ENCODE measurements at places on chromosomes 1 and 21.

DNA sequence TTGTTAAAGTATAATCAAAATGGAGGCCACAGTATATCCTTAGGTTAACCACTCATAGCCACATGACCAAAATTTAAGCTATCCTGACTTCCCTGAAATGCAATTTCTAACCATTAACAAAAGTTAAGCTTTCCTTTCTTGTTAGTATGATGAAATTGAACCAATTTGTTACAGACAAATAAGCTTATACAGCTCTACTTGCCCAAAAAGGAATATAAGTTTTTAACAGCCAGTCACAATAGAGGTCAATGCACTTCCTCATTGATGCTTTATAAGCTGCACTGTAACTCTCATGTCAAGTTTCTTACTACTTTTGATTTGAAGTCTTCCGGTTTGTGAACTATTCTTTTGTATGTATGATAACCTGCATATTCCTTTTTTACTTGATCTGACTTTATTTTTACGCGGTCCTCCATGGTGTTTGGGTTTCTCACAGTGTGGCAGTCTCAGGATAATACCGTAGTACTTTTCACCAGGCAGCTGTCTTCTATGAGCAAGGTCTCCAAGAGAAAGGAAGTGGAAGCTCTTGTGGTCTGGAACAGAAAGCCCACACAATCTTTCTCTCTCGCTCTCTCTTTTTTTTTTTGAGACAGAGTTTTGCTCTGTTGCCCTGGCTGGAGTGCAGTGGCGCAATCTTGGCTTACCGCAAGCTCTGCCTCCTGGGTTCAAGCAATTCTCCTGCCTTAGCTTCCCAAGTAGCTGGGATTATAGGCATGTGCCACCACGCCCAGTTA lies 331.6 kb downstream of the SRGAP2C start:
- no peak for DNase-seq

- peak; percentile 22 for DNase-seq
Measured at GRCh38 chr1:111030590-111030989, 66.9 kb upstream of the LRIF1 start.

- no peak for DNase-seq
Measured at GRCh38 chr1:240616018-240616417, 4.1 kb upstream of the GREM2 start.

- no peak for DNase-seq
Measured at GRCh38 chr1:204357551-204358490, 1.9 kb downstream of the PLEKHA6 start.

- DNase-seq, result no peak
Measured at GRCh38 chr1:183164340-183164739, 21.7 kb upstream of the LAMC2 start.

DNA sequence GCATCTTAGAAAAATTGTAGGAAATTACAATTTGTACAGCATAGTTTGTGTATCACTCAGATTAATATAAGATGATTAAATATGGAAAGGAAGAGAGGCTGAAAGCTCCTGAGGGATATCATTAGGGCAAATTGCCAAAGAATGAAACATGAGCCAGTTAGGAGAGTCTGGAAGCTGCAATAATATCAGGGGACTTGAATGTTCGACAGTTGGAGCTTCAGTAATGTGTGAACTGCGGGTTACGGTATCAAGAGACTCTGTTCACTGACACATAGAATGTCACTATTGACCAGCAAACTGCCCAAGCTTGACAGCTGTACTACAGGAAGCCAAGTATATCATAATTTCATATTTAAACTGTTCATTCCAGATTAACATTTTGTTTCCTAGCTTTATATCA lies 157.2 kb downstream of the DENND1B start:
- DNase-seq, result peak; percentile 92

DNA sequence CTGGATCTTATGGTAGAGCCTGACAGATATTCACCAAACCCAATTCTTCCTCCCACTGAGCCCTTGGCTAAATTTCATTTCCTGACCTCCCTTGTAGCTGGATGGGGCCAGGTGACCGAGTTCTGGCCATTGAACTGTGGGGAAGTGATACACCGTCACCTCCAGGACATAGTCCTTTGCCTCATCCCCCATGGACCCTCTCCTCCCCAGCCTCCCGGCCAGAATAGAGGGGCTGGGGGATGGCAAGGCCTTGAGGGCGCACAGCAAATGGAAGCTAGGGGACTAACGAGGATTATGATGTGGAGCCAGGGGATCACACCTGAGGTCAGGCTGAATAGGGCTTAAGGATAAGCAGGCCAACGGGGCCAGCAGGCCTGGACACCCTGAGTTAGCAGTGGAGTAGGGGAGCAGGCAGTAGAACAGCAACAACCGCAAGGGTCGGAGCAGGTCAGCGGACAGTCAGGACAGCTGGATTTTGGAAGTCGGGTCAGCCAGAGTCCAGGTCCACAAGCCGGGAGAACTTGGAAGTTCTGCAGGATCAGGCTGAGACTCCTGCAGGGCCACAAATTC lies 15.0 kb downstream of the BATF3 start:
- no peak for DNase-seq

DNA sequence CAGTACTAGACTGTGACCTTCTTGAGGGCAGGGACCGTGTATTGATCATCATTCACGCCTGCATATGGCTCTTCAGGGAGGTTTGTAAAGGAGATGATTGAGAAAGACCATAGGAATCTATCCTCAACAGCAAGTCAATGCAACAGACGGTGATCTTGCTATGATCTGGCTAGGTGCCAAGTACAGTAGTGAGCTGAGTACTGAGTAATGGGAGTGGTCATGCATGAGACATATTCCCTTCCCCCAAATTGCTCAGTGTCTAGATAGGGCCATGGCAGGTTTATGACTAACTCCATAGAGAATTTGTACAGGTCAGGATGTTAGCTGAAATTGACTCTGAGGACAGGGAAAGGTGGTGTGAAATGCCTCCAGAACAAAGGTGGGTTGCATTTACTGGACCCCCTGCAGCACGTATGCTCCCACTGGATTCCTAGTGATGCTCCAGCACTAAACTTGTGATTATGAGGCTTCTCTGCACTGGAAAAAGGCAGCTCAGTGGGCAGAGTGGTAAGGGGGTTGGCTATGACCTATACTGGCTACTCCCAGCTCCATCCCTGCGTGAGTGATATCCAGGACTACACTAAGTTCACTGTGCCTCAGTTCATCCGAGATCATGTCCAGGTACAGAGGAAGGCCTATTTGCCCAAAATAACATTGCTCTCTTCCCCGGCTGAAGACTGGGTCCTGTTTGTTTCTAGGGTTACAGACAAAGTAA lies 37.2 kb downstream of the KCNJ6 start:
- DNase-seq, result peak; percentile 6

GRCh38 chr21:46054031-46054430 lies 43.9 kb upstream of the COL6A2 start:
- no peak for DNase-seq

DNA sequence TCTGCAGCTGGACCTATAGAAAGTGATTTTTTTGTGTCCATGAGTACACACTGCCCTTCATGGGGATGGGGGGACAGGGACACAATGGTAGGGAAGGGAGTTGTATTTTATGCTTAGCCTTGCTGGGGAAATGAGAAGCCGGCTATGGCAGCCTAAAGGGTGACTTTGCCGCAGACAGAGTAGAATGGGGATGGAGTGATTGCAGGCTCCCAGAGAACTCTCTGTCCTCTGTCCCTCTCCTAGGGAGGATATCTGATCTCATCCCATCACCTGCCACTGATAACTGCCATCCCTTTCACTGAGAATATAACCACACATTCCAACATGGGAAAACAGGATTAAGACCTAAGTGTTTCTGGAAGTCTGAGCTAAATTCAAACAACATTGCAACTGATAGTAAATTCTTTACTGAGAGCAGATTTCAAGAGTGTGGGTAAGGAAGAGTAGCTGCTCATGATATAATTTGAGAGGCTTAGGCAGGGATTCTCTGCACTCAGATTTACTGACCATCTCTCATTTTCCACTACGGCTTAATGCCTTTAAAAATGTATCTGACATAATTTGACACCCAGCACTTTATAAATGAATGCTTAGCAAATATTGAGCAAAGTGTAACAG lies 13.9 kb downstream of the SH2D1B start:
- no peak for DNase-seq

GRCh38 chr1:40027647-40028046 lies 12.9 kb upstream of the CAP1 start:
- DNase-seq, result no peak

- DNase-seq, result no peak
Measured at GRCh38 chr1:241939798-241940197, 17.8 kb upstream of the BECN2 start.

DNA sequence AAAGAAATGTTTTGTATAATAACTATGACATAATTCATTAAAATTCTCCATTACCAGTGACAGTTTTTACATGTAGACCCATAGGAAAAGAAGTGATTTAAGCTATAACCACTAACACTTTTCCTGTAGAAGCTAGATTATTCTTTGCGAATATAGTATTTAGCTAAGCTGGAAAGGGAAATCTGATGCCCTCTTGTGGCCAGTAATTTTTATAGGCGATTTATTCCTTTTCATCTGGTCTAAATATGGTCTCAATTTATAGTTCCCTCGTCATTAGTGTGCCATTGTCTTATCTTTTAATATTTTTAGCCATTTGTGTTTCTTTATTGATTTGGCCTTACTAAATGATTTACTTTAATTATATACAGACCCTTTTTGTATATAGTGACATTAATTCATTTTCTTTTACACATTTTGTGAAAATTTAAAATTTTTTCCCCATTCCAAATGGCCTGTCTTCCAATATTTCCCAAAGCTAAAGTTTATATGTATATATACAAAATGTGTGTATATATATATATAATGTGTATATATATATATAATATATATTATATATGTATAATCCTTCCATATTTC lies 26.7 kb downstream of the BTG3 start:
- DNase-seq, result peak; percentile 33

GRCh38 chr1:17206196-17206595 lies 1.3 kb downstream of the PADI1 start:
- no peak for DNase-seq

DNA sequence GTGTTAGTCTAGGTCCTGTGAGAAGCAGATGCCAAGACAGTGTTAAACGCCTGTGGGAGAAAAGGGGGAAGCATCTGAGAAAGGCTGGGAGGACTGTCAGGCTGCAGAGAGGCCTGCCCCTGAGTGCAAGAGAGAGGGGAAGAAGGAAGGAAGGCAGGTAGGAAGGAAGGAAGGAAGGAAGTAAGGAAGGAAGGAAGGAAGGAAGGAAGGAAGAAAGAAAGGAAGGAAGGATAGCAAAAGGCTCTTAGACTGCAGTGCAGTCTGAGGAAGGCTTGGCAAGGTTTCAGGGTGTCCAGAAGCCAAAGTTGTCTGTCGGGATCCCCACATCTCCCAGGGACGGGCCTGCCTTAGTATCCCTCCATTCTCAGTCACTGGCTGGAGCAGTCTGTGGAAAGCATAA lies 82.6 kb downstream of the SPATA46 start:
- no peak for DNase-seq

GRCh38 chr1:243354511-243355153 lies 98.8 kb downstream of the SDCCAG8 start:
- no peak for DNase-seq

- DNase-seq, result no peak
Measured at GRCh38 chr1:153361480-153362109, 3.9 kb downstream of the S100A9 start.
